D341Med (cell line): ENCODE measurements at places on chromosomes 2 and 18.

DNA sequence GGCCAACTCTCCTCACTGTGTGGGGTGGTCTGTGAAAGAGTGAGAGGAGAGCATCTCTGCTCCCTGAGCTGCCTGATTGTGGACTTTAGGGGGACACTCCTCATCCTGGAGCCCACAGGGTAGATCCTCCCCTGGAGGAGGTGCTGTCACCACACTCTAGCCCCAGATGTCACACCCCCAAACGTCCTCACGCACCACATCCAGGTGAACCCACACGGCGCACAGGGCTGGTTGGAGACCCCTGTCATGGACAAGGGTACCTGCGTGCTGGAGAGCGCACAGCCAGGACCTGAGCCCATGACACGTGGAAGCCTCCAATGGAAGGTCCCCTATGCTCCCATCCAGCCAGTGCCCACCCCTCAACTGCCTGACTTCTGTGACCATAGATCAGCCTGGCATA lies 10.5 kb downstream of the AGXT start:
- DNase-seq, result no peak

DNA sequence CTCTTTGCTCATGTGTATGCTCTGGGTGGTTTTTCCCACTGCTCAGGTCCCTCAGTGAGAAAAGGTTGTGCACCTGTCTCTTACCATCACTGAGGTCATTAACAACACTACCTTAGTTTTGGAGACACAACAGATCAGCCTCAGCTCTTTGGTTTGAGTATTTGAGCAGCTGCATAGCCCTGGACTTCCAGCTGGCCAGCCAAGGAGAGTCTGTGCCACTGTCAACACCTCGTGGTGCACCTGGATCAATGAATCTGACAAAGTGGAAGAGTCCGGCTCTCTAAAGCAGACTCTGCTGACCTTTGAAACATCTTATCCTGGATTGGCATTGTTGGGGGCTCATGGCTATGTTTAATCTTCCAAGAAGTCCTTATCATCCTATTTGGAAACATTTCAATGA lies 30.0 kb downstream of the SERPINB8 start:
- DNase-seq, result no peak

DNA sequence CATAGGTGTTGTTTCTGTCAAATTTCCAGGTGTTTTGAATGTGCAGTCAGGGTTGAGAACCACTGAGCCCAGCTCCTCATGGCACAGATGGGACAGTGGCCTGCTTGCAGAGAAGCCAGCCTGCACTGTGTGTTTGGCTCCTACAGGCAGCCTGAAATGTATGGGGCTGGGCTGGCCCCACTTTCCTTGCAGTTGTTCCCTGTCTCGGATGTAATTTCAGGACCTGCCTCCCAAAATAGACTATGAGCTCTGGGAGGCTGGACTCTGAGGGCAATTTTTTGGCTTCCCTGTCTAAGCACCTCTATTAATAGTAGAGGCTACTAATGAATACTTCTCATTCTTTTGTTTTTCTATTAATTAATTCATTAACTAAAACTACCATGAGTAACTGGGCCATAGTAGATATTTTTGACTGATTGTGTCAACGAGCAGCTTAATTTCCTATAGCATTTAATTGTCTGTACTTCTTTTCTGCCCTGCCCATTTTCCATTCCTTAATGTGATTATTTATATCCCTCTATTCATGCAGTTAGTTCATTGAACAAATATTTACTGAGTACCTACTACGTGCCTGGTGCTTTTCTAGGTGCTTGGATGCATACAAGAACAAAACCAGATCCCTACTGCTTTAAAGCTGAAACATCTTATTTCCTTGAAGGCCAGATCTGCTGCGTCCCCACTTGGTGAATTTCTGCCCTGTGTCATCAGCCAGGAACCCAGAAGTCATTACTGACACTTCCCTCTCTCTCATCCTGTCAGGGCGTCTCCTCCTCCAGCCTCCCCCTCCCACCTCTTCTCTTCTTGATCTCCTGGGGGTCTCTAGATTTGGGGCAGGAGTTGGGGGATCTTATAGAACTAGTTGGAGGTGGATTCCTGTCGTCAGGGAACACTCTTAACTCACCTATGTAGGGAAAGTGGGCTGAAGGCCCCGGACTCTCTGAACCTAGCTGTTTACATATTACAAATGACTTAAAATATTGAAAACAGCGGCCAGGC lies 16.3 kb downstream of the DYSF start:
- no peak for DNase-seq

DNA sequence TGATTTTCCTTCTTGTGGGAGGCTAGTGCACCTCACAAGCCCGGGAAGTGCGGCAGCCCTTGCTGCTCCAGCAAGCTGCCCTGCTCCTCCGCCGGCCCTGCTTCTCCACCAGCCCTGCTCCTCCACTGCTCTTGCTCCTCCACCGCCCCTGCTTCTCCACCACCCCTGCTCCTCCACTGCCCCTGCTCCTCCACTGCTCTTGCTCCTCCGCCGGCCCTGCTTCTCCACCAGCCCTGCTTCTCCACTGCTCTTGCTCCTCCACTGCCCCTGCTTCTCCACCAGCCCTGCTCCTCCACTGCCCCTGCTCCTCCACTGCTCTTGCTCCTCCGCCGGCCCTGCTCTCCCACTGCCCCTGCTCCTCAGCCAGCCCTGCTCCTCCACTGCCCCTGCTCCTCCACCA lies 95.6 kb downstream of the NDUFA10 start:
- DNase-seq, result no peak

DNA sequence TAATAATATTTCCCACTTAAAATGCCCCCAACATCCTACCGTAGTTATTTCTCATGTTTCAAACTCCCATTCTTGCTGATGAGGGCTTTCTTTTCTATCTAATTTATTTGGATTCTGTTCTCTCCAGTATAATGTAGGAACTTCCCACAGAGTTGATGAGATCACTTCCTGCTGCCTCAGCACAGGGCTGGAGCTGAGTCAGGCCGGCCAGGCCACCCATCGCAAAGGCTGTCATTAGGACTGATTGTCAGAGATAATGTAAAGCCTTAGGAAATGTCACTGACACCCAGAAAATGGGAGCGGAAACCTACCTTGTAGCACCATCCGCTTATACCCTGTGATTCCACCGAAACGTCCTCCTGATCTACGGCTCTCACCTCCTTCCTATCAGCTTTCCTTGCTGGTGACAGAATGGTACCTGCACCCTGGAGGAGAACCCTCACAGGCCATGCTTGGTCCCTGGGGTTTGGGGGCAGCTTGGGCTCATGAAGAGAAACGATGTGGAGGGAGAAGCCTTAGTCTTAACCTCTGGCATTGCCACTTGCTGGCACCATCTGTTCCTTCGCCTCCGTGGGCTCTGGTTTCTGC lies 672.8 kb upstream of the ID2 start:
- DNase-seq, result no peak

DNA sequence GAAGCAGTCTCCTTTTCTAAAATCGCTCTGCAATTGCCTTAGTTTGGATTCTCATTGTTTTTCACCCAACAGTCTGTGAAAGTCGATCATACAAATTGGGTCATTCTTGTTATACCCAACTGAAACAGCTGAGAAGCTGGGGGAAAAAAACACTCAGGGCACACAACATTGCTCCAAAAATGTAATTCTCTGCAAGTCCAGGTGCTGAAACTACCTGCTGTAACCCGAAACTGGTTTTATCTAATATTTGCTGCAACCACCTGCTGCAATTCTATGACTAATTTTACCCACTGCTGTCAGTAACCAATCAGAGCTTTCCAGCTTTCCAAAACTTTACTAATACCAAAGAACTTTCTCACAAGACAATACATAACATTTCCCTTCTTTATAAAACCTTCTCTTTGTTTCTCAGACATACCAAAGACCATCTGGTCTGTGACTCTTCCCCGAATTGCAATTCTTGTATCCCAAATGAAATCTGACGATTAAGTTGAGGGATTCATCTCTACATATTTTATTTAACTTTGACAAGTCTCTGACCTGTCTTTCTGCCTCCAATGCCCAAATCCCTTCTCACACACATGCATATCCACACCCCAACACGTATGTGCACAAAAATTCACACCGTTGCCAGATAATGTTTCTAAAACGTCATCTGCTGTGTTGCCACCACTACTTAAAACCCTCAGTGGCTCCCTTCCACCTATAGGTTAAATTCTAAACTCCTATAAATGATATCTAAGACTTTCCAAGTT lies 198.3 kb downstream of the PIEZO2 start:
- DNase-seq, result no peak

DNA sequence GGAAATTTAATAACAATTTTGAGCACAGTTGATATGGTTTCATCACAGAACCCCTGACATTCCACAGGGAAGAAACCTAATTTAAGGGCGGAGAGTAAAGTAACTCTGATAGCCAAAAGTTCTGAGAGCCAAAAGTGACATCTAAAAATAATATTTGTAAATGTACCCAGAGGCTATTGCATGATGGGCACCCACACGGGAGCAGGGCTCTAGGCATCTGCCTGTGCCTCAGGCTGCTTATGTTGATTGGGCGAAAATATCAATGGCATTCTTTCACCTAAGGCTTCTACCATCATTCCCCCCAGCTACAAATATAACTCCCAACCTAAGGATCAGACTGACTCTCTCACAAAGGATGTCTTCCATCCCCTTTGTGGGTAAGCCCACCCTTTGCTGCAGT lies 54.1 kb upstream of the PTPRM start:
- DNase-seq, result no peak

GRCh38 chr2:234463626-234464290 lies 33.1 kb downstream of the ARL4C start:
- DNase-seq, result no peak
